AG10803 (cell line): ENCODE measurements at places on chromosomes 13 and 19.

- DNase-seq: no peak
These were observed 63.8 kb upstream of the LDLR start for GRCh38 chr19:11025445-11025844.

DNA sequence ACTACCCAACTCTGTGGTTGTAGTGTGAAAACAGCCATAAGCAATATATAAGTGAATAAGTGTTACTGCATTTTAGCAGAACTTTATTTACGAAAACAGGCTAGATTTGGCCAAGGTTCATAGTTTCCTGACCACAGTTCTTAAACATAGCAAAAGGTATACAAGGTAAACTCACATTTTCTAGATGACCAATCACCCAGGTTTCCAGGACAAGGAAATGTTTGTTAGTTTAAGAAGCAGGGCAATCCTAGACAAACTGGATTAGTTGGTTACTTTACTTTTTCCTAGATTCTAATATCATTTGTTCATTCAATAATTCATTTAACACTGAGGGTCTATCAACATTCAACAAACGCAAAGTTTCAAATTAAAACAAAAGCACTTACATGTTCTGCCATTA is 201.7 kb downstream of the SPRY2 start:
- no peak for DNase-seq

- no peak for DNase-seq
These were observed 184.9 kb downstream of the PTPRS start for GRCh38 chr19:5155586-5156210.

- DNase-seq: no peak
These were observed 13.5 kb downstream of the CRYL1 start for GRCh38 chr13:20512042-20512683.

GRCh38 chr19:16749326-16749725 is 29.7 kb downstream of the NWD1 start:
- no peak for DNase-seq
